GM12878 (cell line): ENCODE measurements at places on chromosomes 11 and 22. TPM values are rescaled to one million over a fixed set of nuclear protein-coding genes. Genes with fewer than 3 reads are reported as not detected.

- no peaks in the 10 kb centered on the region for H3K27me3 ChIP-seq
- no peak overlapping the region for H3K4me3 ChIP-seq
- H3K4me1 ChIP-seq, result no peaks in the 10 kb centered on the region
- no peak overlapping the region for H3K27ac ChIP-seq
- H3K36me3 ChIP-seq, result no peaks in the 10 kb centered on the region
Observed at GRCh38 chr22:49735411-49735900, 92.2 kb downstream of the BRD1 start.

DNA sequence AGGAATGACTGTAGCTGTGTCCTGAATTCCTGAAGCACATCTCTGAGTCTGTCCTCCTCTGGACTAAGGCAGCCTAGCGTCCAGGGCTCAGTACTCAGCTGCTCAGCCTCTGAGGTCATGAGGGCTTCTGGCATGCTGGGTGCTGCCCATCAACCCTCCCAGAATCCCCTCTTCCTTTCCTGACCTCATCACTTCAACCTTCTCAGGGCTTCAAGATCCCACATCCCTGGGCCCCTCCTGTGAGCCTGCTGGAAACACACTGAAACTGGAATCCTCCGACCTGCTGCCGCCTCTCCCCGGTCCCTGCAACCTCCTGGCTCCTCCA is 803 bp downstream of the KRTAP5-8 start:
- H3K4me1 ChIP-seq, result peaks cover 43% of the 10 kb centered on the region
- DNase-seq, result no peak
- no peaks in the 10 kb centered on the region for H3K36me3 ChIP-seq
- H3K4me3 ChIP-seq, result no peak overlapping the region
- H3K27me3 ChIP-seq, result no peaks in the 10 kb centered on the region

DNA sequence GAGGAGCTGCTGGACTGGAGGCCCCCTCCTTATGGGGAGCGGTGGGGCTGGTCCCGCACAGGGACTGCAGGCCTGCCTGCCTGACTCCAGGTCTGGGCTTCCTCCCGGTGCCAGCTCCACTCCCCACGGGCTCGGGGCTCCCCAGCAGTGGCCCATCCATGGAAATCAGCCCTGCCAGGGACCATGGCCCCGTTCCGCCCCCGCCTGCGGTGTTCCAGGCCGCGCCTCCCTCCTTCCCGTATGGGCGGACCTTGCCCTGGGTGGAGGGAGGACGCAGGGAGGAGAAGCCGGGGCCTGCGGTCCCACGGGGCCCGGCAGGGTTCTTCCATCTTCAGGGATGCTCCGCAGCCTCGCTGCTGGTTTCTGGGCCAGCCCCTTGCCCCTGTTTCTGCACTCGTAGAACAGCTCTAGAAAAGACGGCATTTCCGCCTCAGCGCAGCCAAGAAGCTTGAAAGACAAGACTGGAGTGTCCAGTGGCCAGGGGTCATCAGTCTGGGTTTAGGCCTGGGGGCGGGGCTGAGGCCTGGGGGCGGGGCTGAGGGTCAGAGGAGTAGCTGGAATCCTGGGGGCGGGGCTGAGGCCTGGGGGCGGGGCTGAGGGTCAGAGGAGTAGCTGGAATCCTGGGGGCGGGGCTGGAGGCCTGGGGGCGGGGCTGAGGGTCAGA is 1330.6 kb downstream of the BRD1 start:
- no peaks in the 10 kb centered on the region for H3K4me1 ChIP-seq
- H3K4me3 ChIP-seq, result no peak overlapping the region
- H3K27ac ChIP-seq, result no peak overlapping the region
- H3K27me3 ChIP-seq, result no peaks in the 10 kb centered on the region
- DNase-seq, result no peak

HBG2 gene
- total RNA-seq, result 4.5 and 8.3 TPM in 2 replicates

PAMR1 gene
- total RNA-seq, result 0.08 TPM in 1 of 2 replicates, not detected in the other

FGF19 gene
- 0.08 TPM in 1 of 2 replicates, not detected in the other for total RNA-seq
